ENCODE measurements at places on chromosomes 5 and 9. TPM values are rescaled to one million over a fixed set of nuclear protein-coding genes. Genes with fewer than 3 reads are reported as not detected.
A peak's percentile ranks its signal among the peaks of the same experiment; 100 is the strongest.

SPAG8 gene
- not detected for total RNA-seq

HTR4 gene
- 0.13 TPM for total RNA-seq

CENPP gene
- 3.7 TPM for total RNA-seq

LHX3 gene
- total RNA-seq = not detected

OLFML2A gene
- total RNA-seq = 0.44 TPM

FGF18 gene
- total RNA-seq = not detected

RETREG1 gene
- 32.4 TPM for total RNA-seq

PAEP gene
- total RNA-seq = not detected

DNA sequence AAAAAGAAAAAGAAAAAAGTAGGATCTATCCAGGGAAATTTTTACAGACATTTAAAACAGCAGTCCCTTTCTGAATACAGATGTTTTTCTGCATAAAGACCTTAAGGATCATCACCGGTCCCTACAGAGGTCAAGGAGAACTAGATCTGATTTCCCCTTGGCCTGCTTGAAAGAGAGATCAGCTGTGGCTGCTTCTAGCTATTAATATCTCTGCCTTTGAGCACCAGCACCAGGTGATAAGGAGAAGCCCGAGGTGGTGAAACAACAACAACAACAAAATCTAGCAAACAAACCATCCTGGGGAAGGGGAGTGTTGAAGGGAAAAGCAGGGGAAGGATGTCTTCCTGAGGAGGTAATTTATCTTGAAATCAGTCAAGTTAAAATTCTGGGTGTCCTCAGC lies 42.1 kb downstream of the ZNF366 start:
- H3K4me1 ChIP-seq = no peaks in the 10 kb centered on the region
- no peaks in the 10 kb centered on the region for H3K27me3 ChIP-seq
- no peaks in the 10 kb centered on the region for H3K36me3 ChIP-seq
- H3K4me3 ChIP-seq = no peak overlapping the region
- DNase-seq = no peak

DNA sequence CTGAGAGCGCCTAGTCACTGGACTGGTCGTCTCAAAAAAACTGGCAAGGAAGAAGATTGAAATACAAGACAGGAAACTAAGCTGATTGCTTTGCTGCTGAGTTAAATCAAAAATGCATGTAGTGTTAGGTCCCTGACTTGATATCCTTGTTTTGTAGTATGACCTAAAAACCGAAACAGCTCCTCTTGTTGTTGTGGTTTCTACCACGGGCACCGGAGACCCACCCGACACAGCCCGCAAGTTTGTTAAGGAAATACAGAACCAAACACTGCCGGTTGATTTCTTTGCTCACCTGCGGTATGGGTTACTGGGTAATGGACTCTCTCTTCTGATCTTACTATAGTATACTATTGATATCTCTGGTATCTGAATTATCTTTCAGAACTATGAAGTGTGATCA lies 4.3 kb downstream of the MTRR start:
- H3K36me3 ChIP-seq = peaks cover 6% of the 10 kb centered on the region
- no peak overlapping the region for H3K4me3 ChIP-seq
- no peaks in the 10 kb centered on the region for H3K4me1 ChIP-seq
- DNase-seq = no peak
- no peaks in the 10 kb centered on the region for H3K27me3 ChIP-seq

GRCh38 chr5:61651195-61651594 lies 319.1 kb downstream of the ZSWIM6 start:
- DNase-seq = no peak
- H3K27ac ChIP-seq = no peak overlapping the region
- H3K27me3 ChIP-seq = no peaks in the 10 kb centered on the region
- no peaks in the 10 kb centered on the region for H3K4me1 ChIP-seq
- no peaks in the 10 kb centered on the region for H3K36me3 ChIP-seq
- H3K4me3 ChIP-seq = no peak overlapping the region

DNA sequence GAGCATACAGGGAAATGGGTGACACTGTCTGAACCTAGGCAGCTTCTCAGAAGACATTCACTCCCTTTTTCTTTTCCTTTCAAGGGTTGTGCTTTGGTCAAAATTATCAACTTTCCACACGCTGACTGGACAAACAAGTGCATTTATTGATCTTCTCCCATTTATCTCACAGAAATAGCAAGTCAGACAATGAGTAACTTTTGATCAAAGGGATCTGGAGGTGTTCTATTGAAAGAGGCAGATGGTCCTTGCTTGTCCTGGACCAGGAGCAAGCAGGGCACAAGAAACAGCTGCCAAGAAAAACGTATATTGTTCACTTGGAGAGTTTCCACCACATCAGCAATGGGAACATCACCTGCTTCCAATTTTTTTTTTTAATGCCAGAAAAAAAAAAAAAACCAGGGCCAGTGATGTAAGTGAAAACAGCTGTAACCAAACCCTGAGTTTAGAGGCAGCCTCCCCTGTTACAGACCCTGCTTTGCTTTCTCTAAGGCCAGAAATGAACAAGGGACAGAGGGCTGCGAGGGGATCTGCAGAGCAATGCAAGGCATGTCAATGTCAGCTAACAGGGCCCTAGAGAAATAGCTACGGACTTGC lies 79.8 kb downstream of the NIPSNAP3B start:
- no peak for DNase-seq
- H3K27ac ChIP-seq = no peak overlapping the region
- peaks cover 3% of the 10 kb centered on the region for H3K36me3 ChIP-seq
- H3K4me3 ChIP-seq = no peak overlapping the region

GRCh38 chr5:14156650-14157492 lies 13.7 kb downstream of the TRIO start:
- H3K27ac ChIP-seq = no peak overlapping the region
- H3K36me3 ChIP-seq = no peaks in the 10 kb centered on the region
- no peaks in the 10 kb centered on the region for H3K27me3 ChIP-seq
- no peak overlapping the region for H3K4me3 ChIP-seq
- H3K4me1 ChIP-seq = no peaks in the 10 kb centered on the region
- DNase-seq = no peak

- H3K27me3 ChIP-seq = no peaks in the 10 kb centered on the region
- no peaks in the 10 kb centered on the region for H3K36me3 ChIP-seq
- no peaks in the 10 kb centered on the region for H3K4me1 ChIP-seq
- no peak overlapping the region for H3K4me3 ChIP-seq
- H3K27ac ChIP-seq = no peak overlapping the region
- no peak for DNase-seq
These were observed 27.9 kb upstream of the CDKN2B start for GRCh38 chr9:22036866-22037626.

- H3K4me3 ChIP-seq = no peak overlapping the region
- no peaks in the 10 kb centered on the region for H3K36me3 ChIP-seq
- no peak for DNase-seq
- H3K4me1 ChIP-seq = peaks cover 21% of the 10 kb centered on the region
- H3K27ac ChIP-seq = no peak overlapping the region
These were observed 30.2 kb downstream of the RETREG1 start for GRCh38 chr5:16586556-16586955.

GRCh38 chr5:142206801-142207200 lies 98.2 kb downstream of the NDFIP1 start:
- no peaks in the 10 kb centered on the region for H3K27me3 ChIP-seq
- H3K4me1 ChIP-seq = no peaks in the 10 kb centered on the region
- no peak for DNase-seq
- H3K36me3 ChIP-seq = no peaks in the 10 kb centered on the region

- H3K4me3 ChIP-seq = no peak overlapping the region
- no peaks in the 10 kb centered on the region for H3K27me3 ChIP-seq
- H3K27ac ChIP-seq = no peak overlapping the region
- H3K4me1 ChIP-seq = no peaks in the 10 kb centered on the region
- DNase-seq = no peak
These were observed 170.3 kb upstream of the PRR16 start for GRCh38 chr5:120293796-120294195.

DNA sequence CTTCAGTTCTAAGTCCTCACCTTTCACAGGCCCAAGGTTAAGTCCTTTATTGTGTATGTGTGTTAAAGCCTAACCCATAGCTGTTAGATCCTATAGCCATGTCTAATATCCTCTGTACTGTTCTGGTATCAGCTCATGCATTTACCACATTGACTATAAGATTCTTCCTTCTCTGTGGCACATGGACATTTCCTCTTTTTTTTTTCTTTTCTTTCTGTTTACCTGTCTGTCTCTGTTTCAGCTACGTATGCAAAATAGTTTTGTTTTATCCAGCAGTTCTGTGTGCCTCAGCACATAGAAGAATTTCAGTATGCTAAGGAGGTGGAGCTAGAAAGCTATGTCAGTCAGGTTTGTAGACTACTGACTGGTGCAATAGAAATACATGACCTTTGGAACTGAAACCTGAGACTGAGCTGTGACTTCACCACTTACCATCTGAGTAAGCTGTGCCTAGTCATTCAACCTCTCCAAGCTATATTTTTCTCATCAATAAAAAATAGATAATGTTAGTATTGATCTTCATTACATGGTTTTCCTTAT lies 155.6 kb upstream of the VLDLR start:
- peak overlapping the region; percentile 63 for H3K27ac ChIP-seq
- no peaks in the 10 kb centered on the region for H3K4me1 ChIP-seq
- no peaks in the 10 kb centered on the region for H3K36me3 ChIP-seq
- DNase-seq = peak; percentile 50
- H3K27me3 ChIP-seq = no peaks in the 10 kb centered on the region
- no peak overlapping the region for H3K4me3 ChIP-seq

DNA sequence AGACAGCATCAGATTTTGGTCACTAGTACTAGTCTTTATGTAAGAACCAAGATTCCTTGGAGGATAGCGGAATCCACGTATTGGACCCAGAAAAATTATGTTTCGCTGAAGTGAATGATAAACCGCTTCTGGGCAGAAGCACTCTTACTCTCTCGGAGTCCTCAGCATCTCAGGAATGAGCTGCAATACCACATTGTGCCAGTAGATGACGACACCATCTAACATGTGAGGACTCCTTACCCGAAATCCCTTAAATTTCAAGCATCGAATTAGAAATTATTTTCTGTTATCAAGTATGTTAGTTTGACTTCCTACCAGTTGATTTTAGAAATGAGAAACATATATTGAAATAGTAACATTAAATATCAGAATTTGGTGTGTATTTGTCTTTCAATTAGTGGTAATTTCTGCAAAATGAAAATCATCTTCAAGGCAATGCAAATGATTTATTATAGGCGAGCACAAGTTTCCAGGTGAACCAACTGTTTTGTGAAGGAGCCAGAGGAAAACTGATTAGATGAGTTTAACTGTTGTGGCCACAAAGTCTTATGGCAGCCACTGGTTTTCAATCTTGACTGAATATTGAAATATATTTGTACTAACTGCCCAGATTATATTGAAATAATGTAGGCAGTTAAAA lies 66.0 kb upstream of the CAMK4 start:
- no peak overlapping the region for H3K4me3 ChIP-seq
- no peaks in the 10 kb centered on the region for H3K4me1 ChIP-seq
- no peak overlapping the region for H3K27ac ChIP-seq
- no peaks in the 10 kb centered on the region for H3K36me3 ChIP-seq
- no peaks in the 10 kb centered on the region for H3K27me3 ChIP-seq

DNA sequence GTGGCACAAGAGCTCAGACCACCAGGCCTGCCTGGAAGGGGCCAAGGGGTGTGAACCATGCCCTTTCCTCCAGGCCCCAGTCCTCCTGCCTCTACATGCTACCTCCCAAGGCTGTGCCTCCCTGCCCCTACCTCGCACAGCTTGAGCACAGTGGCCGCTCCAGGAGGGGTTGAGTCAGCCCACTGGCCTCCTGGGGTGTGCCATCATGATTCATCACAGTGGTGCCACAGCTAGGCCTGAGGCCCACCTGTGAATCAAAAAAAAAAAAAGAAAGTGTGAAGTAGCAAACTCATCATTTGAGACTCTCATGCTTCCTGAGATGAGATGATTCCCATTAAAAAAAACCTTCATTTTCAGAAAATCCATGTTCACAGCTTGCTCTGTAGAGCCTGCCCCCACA lies 240.5 kb downstream of the HSPA4 start:
- no peak for DNase-seq
- no peak overlapping the region for H3K27ac ChIP-seq
- H3K4me3 ChIP-seq = no peak overlapping the region
- H3K36me3 ChIP-seq = no peaks in the 10 kb centered on the region
- no peaks in the 10 kb centered on the region for H3K4me1 ChIP-seq
- no peaks in the 10 kb centered on the region for H3K27me3 ChIP-seq

- no peak for DNase-seq
- no peaks in the 10 kb centered on the region for H3K36me3 ChIP-seq
- H3K4me3 ChIP-seq = no peak overlapping the region
- no peaks in the 10 kb centered on the region for H3K4me1 ChIP-seq
- H3K27ac ChIP-seq = no peak overlapping the region
These were observed 32.7 kb downstream of the PKD2L2 start for GRCh38 chr5:137921931-137922330.

DNA sequence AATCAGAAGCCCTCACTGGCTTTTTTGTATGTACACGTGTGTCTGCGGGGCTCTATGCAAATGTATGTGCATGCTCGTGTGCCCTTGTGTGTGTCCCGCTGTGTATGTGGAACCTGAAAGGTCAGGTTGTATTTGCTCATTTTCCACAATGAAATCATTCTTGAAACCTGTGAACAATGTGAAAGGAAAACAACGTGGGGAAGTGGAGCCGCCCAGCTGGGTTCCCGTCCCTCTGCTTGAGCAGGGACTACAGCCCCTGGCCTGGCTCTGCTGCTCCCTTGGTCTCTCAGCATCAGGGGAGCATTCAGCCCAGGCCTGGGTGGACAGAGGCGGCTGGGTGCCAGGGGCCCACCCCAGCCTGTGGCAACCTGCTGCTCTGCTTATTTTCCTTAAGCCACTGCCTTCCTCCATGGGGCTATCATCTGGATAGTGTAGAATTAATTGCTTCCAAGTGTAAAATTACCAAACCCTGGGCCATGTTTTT lies 3.0 kb downstream of the ECSCR start:
- no peak overlapping the region for H3K27ac ChIP-seq
- H3K36me3 ChIP-seq = no peaks in the 10 kb centered on the region
- H3K4me1 ChIP-seq = no peaks in the 10 kb centered on the region
- no peak overlapping the region for H3K4me3 ChIP-seq

DNA sequence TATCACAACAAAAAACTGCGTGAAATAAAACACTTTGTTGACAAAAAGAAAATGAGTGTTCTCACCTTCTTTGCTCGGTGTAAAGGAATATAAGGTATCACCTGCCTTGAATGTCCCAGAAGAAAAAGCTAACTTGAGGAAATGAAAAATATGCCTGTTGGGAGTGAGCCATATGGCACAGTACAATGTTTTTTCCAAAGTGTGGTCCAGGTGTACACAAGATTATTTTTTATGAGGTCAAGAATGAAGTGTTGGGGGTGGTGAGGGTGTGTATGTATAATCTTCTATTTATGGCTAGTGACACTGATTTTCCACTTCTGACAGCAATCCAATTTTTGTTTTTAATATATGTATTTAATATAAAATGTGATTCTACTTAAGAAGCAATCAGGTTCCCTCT lies 134.4 kb downstream of the RFX3 start:
- H3K4me1 ChIP-seq = no peaks in the 10 kb centered on the region
- no peaks in the 10 kb centered on the region for H3K36me3 ChIP-seq
- no peak overlapping the region for H3K4me3 ChIP-seq
- DNase-seq = no peak
- no peak overlapping the region for H3K27ac ChIP-seq
- H3K27me3 ChIP-seq = no peaks in the 10 kb centered on the region

Measured in right lobe of liver (tissue), 6 donors.